ENCODE measurements at places on chromosomes 6 and 20.
A peak's percentile ranks its signal among the peaks of the same experiment; 100 is the strongest.

DNA sequence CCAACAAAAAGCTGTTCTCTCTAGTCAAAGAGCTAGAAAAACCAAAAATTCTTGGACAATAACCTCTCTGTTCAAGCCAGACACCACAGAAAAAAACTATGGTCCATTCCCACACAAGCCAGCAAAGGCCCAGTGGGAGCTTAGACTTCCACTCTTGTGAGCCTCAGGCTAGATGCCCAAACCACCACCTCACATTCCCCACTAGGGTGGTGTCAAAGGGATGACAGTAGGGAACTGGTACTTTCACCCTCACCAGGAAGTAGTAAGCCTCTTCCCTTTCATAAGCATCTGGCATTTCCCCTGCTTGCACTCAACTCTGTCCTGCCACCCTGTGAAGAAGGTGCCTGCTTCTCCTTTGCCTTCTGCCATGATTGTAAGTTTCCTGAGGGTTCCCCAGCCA lies 58.4 kb upstream of the RNF217 start:
- no peak for DNase-seq

DNA sequence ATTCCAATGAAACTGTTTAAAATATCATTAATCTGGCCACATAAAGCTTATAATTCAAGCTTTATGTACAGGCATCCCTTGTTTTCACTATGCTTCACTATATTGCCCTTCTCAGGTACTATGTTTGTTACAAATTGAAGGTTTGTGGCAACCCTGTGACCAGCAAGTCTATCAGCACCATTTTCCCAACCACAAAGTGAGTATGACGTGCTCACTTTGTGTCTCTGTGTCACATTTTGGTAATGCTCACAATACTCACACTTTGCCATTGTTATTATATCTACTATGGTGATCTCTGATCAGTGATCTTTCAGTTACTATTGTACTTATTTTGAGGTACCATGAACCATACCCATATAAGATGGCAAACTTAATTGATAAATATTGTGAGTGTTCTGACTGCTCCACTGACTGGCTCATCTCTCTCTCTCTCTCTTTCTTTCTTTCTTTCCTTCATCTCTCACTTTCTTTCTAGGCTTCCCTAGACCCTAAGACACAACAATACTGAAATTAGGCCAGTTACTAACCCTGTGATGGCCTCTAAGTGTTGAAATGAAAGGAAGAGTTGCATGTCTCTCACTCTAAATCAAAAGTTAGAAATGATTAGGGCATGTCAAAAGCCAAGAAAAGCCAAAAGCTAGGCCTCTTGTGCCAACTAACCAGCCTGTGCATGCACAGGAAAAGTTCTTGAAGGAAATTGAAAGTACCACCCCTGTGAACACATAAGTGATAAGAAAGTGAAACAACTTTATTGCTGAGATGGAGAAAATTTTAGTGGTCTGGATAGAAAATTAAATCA lies 227.9 kb downstream of the BCAS1 start:
- peak; percentile 31 for DNase-seq

DNA sequence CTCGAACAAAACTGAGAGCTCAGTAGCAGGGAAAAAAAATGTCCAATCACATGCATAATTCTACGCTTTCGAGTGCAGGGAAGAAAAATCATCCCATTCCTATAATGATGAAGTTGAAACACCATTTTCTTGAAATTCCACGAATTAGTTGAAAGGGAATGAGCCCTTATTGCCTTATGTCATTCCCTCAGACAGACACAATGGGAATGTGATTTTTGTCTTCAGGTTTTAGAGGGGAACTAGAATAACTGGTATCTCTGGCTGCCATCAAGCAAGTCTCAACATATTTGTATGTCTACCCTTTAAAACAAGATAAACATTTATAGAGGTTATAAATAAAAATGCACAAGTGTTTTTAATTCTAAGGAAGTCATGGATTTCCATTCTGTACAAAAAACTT lies 87.9 kb downstream of the KIF13A start:
- no peak for DNase-seq

DNA sequence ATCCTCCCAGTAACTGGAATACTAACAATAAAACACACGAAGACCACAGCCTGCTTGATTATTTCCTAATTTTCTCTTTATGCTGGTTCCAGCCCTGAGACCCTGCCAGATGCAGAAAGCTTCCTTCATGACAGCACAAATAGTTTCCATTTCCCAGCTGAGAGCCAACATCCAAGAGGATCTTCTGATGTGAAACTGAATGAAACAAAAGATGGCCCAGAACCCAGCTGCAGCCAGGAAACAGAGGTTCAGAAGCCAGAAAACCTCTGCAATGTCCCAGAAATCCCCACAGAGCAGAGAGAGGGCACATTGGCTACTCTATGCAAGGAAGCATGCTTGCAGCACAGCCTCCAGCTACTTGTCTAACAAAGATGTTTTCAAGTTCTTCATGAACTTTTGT lies 61.8 kb upstream of the PLEKHG1 start:
- no peak for DNase-seq

GRCh38 chr6:21263531-21264287 lies 329.8 kb upstream of the SOX4 start:
- DNase-seq, result no peak

GRCh38 chr6:108728826-108729225 lies 119.4 kb upstream of the ARMC2 start:
- DNase-seq, result no peak

DNA sequence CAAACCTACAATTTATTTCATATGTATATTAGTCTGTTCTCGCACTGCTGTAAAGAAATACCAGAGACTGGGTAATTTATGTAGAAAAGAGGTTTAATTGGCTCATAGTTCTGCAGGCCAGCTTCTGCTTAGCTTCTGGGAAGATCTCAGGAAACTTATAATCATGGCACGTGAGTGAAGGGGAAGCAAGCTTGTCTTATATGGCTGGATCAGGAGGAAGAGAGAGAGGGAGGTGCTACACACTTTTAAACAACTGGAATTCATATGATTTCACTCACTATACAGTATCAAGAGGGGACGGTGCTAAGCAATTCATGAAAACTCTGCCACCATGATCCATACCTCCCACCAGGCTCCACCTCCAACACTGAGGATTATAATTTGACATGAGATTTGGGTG lies 29.9 kb downstream of the PHACTR2 start:
- DNase-seq, result no peak

Data from bone marrow (tissue), 2 donors.